ENCODE measurements at places on chromosomes 12 and 14.

DNA sequence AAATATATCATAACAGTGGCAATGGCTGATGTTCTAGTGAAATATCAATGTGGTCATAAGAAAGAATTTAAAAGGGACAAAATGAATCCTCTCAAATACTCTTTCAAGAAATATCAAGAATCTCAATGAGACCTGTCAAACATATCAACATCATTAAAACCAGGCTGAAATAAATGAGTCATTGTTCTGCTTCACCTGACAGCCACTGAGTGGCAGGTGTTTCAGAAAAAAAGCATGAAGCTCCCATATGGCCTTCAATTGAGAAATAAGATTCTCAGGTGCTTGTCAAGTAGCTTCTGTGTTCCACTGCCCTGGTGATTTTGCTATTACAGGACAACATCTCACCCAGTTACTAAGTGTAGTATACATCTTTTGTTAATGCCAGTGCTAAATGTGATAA lies 21.5 kb downstream of the ANAPC5 start:
- DNase-seq: no peak

GRCh38 chr12:42588524-42589464 lies 752 bp downstream of the PRICKLE1 start:
- DNase-seq: no peak

DNA sequence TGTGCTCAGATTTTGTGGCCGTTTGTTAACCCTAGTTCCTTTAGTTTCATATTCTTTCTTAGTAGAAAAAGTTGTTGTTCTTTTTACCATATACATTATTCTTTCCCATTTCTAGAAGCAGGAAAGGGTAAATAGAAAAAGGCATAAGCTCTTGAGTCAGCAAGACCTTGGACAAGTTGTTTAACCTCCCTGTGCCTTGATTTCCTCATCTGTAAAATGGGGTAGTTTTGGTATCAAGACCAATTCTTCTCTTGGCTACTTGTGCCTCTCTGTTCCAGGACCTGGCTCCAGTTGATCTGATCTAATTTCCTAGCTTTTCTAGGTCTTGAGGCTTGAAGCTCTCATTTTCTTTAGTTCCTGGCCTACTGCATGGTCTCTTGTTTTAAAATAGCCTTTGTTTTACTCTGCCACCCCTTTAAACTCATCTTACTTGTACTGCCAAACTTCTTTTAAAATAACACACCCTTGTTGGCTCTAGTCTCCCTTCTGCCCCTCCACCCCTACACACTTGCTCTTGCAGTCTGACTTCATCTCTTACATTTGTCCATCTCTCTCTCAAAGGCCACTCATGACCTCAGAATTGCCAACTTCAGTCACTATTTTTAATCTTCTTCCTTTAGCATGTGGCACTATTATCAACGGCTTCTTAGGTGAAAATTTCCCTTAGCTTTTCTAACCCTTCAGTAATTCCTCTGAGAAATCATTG lies 143.7 kb downstream of the TTLL5 start:
- no peak for DNase-seq

GRCh38 chr12:104218935-104219334 lies 3.4 kb downstream of the TXNRD1 start:
- DNase-seq: no peak

DNA sequence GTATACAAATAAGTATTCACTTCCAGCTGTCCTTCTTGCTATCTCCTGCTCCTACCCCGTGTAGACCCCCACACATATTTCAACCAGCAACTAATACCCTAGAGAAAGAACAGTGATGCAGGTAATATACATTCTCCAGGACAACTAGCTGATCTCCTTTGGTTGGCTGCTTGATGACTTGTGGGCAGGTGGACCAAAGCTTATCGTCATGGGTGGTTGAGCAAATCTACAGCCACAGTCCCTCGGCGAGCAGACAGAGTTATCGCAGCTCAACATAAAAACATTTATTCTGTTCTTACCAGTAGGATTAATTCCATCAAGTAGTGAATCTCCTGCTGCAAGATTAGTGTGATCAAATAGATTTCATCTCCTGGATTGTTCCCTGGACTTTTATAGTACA lies 314.3 kb downstream of the TMEM132D start:
- no peak for DNase-seq

DNA sequence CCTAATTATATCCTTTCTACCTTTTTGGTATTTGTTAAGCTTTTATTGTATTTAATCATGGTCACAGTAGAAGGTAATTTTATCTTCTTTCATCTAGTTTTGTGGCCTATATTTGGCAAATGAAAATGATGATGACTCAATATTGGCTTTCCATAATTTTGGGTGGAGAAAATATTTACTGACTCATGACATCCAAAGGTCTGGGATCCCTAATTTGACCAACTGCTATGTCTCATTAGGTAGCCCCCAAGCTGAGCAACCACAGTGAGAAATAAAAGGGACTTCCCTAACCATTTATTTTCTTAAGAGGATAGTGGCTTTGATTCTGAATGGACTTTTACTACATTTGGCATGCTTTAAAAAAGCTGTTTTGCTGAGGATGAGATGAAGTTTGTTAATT lies 289.5 kb downstream of the RMST start:
- no peak for DNase-seq

GRCh38 chr14:21875791-21876190 lies 202.2 kb upstream of the OR4E1 start:
- DNase-seq: no peak

DNA sequence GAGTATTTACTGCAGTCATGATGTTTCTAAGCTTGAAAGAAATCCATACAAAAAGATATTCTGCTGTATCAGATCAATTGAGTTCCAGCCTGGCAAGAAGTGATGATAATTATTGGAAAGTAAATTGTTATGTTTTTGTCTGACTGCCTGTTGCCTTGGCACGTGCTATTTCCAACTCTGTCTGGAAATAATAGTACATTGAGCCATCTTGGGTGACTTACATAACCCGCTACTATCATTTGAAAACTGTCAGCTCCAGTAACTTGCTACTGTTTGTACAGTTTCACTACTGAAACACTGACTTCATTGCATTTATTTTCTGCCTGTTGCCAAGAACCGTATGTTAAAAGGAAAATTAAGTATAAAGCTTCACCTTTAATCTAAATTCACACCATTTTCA lies 318.6 kb downstream of the ITPR2 start:
- DNase-seq: no peak

DNA sequence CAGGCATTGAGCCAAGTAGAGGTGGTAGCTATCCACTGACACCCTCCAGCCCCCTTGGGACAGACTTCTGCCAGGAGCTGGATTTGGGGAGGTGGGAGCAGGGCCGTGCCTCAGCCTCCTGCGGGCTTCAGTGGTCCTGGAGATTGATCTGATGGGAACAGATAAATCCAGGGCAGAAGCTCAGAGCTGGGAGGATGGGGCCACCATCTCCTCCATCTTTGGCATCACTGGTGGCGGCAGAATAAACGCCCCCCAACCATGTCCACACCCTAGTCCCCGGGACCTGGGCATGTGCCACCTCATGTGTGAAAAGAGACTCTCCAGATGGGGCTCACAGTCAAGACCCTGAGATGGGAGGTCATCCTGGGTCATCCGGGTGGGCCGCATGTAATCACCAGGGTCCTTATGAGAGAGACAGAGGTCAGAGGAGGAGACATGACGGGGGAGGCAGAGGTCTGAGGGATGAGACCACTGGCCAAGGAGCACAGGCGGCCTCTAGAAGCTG lies 209.6 kb upstream of the RTL1 start:
- no peak for DNase-seq

- DNase-seq: no peak
These were observed 266.2 kb downstream of the TMTC2 start for GRCh38 chr12:82952946-82953345.

- DNase-seq: no peak
These were observed 6.6 kb downstream of the BEGAIN start for GRCh38 chr14:100580316-100581227.

DNA sequence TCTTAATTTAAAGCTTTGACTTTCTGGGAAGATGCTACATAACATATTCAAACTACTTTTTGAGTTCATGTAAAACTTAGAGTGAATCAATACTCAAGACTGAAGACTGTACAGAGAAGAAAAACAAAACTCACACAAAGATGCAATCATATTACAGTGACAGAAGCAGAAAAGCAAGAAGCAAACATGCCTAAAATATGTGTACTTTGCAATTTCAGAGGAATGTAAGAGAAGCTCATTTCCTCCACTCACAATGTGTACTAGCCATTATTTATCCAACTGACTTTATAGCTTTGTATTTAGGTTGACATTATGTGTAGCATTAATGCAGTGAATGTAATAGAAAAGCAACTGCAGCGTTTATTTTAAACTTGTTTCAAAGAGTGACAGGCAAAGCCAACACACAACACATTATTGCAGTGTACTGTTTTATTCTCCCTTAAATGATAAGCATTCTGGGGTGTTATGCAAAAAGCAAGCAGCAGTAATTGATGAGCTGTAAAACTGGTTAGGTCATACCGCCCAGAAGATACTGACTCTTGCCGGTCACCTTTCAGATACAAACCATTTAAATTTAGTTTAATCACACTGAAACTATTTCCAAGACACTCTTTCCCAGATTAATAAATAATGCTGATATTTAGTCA lies 88.2 kb upstream of the PAWR start:
- DNase-seq: no peak

GRCh38 chr12:47422611-47423010 lies 283.2 kb downstream of the RPAP3 start:
- DNase-seq: no peak

GRCh38 chr14:44634692-44635091 lies 127.6 kb upstream of the FSCB start:
- no peak for DNase-seq

- DNase-seq: no peak
These were observed 11.8 kb downstream of the SLC6A12 start for GRCh38 chr12:202081-202731.

DNA sequence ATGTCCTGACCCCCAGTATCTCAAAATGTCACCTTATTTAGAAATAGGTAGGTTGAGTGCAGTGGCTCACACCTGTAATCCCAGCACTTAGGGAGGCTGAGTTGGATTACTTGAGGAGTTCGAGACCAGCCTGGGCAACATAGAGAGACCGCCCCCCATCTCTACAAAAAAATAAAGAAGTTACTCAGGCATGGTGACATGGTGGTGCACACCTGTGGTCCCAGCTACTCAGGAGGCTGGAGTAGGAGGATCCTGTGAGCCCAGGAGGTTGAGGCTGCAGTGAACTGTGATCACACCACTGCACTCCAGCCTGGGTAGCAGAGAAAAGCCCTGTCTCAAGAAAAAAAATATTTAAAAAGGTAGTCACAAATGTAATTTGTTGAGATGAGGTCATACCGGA lies 27.9 kb upstream of the RBM19 start:
- no peak for DNase-seq

DNA sequence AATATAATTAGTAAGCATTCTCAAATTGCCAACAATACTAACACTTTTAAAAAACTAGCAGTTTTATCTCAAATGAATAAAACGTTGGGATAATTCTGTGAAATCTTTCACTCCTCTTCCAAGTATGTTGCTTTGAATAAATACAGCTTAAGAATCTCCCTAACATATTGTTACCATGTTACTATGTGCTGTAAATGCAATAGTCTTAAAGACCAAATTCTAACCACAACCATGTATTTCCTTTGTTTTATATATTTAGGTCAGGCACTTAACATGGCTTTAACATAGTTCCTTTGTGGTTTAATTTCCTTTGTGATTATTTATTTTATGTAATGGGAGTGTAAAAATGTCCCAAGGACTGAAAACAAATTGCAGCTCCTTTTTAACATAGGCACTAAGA lies 33.9 kb upstream of the CCDC91 start:
- no peak for DNase-seq

DNA sequence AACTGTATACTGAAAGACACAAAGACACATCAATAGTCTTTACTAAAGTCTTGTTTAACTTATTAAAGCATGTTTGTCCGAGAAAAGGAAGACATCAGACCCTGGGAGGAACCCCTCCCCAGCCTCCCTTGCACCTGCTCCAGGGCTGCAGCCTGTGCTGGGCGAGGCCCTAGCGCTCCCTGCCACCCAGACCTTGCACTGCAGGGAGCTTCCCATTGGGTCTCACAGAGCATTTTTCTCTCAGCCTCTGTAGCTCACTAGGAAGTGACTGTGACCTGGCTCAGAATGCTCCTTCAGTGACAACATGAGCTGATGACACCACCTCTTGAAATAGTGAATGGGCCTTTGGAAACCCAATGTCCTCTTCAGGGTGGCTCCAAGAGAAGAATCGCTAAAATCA lies 461.2 kb downstream of the TMEM121 start:
- no peak for DNase-seq

DNA sequence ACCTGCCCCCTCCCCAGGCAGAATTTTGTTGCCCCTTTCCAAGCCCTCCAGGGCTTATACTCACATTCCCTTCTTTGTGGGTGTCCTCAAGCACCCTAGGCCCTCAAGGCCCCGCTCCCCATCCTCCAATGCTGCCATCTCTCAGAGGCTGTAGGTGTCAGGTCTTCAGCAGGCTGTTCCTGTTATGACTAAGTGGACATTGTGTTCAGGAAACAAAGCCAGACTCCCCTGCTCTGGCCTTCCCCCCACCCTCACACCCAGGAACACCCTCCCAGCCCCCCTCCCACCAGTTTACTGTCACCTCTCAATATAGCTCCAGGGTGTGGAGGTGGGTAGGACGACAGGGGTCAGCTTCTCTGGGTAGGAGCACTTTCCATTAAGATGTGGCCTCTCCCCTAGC lies 1.4 kb upstream of the MYH6 start:
- DNase-seq: no peak

GRCh38 chr14:99213101-99213500 lies 58.9 kb downstream of the BCL11B start:
- DNase-seq: no peak

DNA sequence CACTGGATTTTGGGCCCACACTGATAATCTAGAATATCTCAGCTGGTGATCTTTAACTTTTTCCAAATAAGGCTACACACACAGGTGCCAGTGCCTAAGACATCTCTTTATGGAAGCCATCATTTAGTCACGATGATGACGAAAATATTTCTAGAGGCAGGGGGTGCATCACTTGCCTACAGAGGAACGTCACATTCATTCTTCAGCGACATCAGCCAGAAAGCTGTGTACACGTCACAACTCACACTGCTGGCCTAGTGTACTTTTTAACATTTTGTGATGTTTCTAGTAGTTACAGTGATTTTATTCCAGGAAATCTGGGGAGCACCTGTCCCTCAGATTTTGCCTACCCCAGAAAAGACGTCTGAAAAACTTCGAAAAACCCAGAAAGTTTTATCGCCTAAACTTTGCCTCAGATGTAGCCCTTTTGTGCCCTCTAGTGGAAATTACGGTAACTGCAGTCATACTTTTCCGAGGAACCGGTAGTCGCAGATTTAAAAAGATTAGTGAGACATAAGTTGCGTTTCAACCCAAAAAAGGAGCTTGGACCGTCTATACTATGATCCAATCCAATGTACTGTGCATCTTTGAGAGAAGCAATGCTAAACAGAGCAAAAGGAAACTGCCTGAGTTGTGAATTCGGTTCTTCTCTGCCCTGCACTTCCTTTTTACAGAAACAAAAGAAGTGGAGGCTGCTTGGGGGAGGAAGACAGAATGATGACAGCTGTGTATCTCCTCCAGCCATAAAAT lies 64.3 kb upstream of the STON2 start:
- no peak for DNase-seq

GRCh38 chr12:53722450-53723041 lies 4.7 kb downstream of the CALCOCO1 start:
- no peak for DNase-seq

- no peak for DNase-seq
These were observed 2.8 kb downstream of the VPS29 start for GRCh38 chr12:110498984-110499706.

All from stimulated activated CD4-positive, alpha-beta T cell treated with anti-CD3 and anti-CD28 coated beads, Interleukin-15, amount 100 ng/mL, for 1 hour (primary cell).